ENCODE measurements at places on chromosomes 5 and 9. TPM values are rescaled to one million over a fixed set of nuclear protein-coding genes. Genes with fewer than 3 reads are reported as not detected.

Gene CCDC112
- 6.8 TPM for total RNA-seq

Gene SARDH
- 11.5 TPM for total RNA-seq

Gene CCL27
- not detected for total RNA-seq

Gene TMC1
- total RNA-seq: 0.09 TPM

Gene FOXD4L3
- total RNA-seq: not detected

Gene GAPVD1
- 46.9 TPM for total RNA-seq

Gene SPINK5
- 2.2 TPM for total RNA-seq

Gene PCDHAC2
- total RNA-seq: 0.49 TPM

- peak; percentile 61 for DNase-seq
- H3K27me3 ChIP-seq: no peaks in the 10 kb centered on the region
These were observed 33.7 kb downstream of the DNAH5 start for GRCh38 chr5:13910637-13911288.

GRCh38 chr5:155094455-155094854 lies 80.9 kb downstream of the KIF4B start:
- no peak for DNase-seq
- H3K4me3 ChIP-seq: no peak overlapping the region
- no peaks in the 10 kb centered on the region for H3K4me1 ChIP-seq
- no peaks in the 10 kb centered on the region for H3K36me3 ChIP-seq
- H3K27ac ChIP-seq: no peak overlapping the region
- H3K27me3 ChIP-seq: no peaks in the 10 kb centered on the region

GRCh38 chr9:33867747-33868439 lies 50.9 kb downstream of the UBE2R2 start:
- H3K4me3 ChIP-seq: no peak overlapping the region
- peaks cover 37% of the 10 kb centered on the region for H3K36me3 ChIP-seq
- no peak overlapping the region for H3K27ac ChIP-seq
- DNase-seq: no peak

GRCh38 chr9:129273136-129273895 lies 95.3 kb upstream of the IER5L start:
- H3K27me3 ChIP-seq: no peaks in the 10 kb centered on the region
- H3K4me3 ChIP-seq: no peak overlapping the region
- no peak overlapping the region for H3K27ac ChIP-seq
- H3K36me3 ChIP-seq: no peaks in the 10 kb centered on the region

DNA sequence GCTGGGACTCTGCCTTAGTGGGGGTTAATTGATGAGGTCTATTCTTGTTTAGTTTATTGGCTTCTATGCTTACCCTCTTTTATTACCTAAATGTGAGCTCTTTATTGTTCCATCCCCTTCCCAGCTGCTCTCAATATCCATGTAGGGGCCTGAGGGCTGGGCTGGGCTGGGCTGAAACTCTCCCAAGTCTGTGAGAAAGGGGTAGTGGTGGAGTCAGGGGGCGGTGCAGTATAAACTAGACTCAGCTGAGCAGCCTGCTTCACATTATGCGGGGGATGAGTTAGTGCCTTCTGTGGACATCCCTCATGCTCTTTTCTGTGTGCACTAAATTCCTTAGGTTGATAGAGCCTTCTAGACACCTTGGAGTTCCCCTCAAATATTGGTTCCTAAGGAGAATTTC lies 451.8 kb upstream of the PTGER4 start:
- H3K27ac ChIP-seq: no peak overlapping the region
- no peaks in the 10 kb centered on the region for H3K4me1 ChIP-seq
- no peak overlapping the region for H3K4me3 ChIP-seq
- H3K27me3 ChIP-seq: no peaks in the 10 kb centered on the region

DNA sequence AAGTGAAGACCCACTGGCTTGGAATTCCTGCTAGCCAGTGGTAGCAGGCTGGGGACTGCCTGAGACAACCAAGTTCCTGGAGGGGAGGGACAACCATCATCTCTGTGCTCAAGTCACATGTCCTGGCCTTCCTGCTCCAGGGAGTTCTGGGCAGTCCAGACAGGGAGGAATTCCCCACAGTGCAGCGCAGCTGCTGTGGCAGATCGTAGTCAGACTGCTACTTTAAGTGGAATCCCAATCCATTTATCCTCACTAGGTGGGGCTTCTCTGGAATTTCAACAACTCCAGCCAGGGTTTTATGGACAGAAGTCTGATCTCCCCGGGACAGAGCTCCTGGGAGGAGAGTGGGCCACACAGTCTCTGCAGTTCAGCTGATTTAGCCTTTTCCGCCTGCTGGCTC lies 20.9 kb upstream of the OR5C1 start:
- no peaks in the 10 kb centered on the region for H3K36me3 ChIP-seq
- H3K4me3 ChIP-seq: no peak overlapping the region
- H3K27me3 ChIP-seq: no peaks in the 10 kb centered on the region
- no peaks in the 10 kb centered on the region for H3K4me1 ChIP-seq
- no peak for DNase-seq
- no peak overlapping the region for H3K27ac ChIP-seq

DNA sequence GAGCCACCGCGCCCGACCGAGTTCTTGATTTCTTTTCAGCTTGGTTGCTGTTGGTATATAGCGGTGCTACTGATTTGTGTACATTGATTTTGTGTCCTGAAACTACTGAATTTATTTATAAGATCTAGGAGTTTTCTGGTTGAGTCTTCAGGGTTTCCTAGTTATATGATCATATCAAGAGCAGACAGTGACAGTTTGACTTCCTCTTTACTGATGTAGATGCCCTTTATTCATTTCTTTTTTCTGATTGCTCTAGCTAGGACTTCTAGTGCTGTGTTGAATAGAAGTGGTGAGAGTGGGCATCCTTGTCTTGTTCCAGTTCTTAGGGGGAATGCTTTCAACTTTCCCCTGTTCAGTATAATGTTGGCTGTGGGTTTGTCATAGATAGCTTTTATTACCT lies 17.4 kb upstream of the LRRC19 start:
- no peak overlapping the region for H3K27ac ChIP-seq
- DNase-seq: no peak
- no peaks in the 10 kb centered on the region for H3K27me3 ChIP-seq

- H3K4me3 ChIP-seq: no peak overlapping the region
These were observed 8.6 kb downstream of the HAVCR2 start for GRCh38 chr5:157100140-157100679.

- no peaks in the 10 kb centered on the region for H3K27me3 ChIP-seq
- DNase-seq: peak; percentile 91
- peak overlapping the region; percentile 34 for H3K4me3 ChIP-seq
- H3K36me3 ChIP-seq: no peaks in the 10 kb centered on the region
- H3K27ac ChIP-seq: peak overlapping the region; percentile 59
- H3K4me1 ChIP-seq: peaks cover 19% of the 10 kb centered on the region
These were observed 92.1 kb downstream of the DAB2IP start for GRCh38 chr9:121743441-121744001.

DNA sequence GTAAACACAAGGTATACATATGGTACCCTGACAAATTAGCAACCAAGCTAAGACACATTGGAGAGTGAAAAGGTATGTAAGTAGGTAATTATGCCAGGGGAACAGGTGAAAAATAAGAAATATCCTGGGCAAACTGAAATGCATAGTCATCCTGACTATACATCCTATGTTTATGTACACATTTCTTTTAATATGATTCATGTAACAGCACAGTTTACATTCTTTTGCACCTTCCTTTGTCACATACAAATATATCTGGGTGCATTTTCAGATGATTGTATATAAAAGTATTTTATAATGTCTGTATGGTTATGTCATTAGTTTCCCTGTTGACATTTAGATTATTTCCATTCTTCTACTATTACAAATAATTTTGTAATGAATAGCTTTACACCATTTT lies 1146.9 kb downstream of the EFNA5 start:
- H3K27ac ChIP-seq: no peak overlapping the region
- no peaks in the 10 kb centered on the region for H3K36me3 ChIP-seq
- no peaks in the 10 kb centered on the region for H3K4me1 ChIP-seq
- DNase-seq: no peak
- H3K27me3 ChIP-seq: no peaks in the 10 kb centered on the region

GRCh38 chr5:37685816-37686215 lies 154.0 kb downstream of the GDNF start:
- H3K27me3 ChIP-seq: no peaks in the 10 kb centered on the region
- no peak overlapping the region for H3K4me3 ChIP-seq
- no peak for DNase-seq
- no peaks in the 10 kb centered on the region for H3K4me1 ChIP-seq
- H3K36me3 ChIP-seq: no peaks in the 10 kb centered on the region
- H3K27ac ChIP-seq: no peak overlapping the region

DNA sequence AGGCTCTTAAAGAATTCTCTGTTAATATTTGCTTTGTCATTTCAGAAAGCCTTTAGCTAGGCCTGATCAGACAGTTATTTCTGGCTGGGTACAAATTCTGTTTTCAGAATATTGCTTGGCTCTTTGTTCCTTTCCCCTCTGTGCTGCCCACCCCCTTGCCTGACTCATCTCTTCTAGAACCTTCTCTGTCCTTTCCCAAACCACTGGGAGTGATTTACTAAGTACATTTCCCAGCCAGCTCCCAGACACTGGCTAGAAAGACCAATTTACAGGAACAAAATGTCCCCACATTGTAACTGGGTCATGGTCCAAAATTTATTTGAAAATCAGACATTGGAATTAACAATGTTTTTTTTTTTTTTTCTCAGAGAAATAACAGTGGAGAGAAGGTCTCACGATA lies 133.1 kb upstream of the MAP1B start:
- no peaks in the 10 kb centered on the region for H3K4me1 ChIP-seq
- H3K27me3 ChIP-seq: no peaks in the 10 kb centered on the region
- no peak overlapping the region for H3K4me3 ChIP-seq
- DNase-seq: no peak
- H3K36me3 ChIP-seq: no peaks in the 10 kb centered on the region
- H3K27ac ChIP-seq: no peak overlapping the region

DNA sequence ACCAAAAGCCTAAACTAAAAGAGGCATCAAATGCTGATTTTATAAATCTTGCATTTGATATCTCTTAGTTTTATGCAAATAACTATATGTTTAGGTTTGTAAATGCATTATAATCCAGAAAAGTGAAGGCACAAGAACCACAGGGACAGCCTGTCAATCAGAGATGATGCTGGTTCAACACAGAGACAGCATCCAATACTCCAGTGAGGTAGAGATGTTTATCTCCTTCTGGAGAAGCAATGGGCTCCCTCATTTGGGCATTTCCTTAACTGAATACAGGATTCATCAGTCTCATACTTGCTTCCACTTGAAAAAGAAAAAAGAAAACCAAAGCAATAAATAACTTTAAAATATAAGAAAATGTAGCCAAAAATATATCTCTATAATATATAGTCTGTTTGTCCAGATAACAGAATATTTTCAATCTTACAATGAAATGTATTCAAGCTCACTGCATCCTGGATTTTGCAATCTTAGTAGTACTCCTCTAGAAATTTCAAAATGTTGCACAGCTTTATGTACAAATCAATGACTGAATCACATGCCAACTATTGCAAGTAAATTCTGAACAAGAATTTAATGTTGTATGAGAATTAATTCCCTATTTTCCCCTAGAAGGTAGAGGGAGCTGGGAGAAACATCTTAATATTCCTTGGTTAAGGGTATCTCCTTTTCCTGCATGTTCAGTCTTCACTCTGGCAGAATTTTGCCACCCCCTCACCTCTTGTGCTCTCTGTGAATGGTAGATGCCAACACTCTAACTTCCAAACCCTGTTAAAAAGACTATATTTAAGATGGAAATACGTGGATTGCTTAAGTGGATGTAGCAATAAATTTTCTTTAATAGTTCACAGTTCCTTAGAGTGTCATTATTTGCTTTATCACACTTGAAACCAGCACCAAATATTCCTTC lies 191.1 kb upstream of the GAS1 start:
- no peak overlapping the region for H3K27ac ChIP-seq
- no peaks in the 10 kb centered on the region for H3K4me1 ChIP-seq
- H3K27me3 ChIP-seq: no peaks in the 10 kb centered on the region
- H3K4me3 ChIP-seq: no peak overlapping the region
- H3K36me3 ChIP-seq: no peaks in the 10 kb centered on the region
- DNase-seq: no peak

GRCh38 chr5:103428411-103428871 lies 134.1 kb downstream of the NUDT12 start:
- no peak for DNase-seq
- no peak overlapping the region for H3K27ac ChIP-seq
- no peaks in the 10 kb centered on the region for H3K4me1 ChIP-seq
- H3K27me3 ChIP-seq: no peaks in the 10 kb centered on the region
- H3K4me3 ChIP-seq: no peak overlapping the region

DNA sequence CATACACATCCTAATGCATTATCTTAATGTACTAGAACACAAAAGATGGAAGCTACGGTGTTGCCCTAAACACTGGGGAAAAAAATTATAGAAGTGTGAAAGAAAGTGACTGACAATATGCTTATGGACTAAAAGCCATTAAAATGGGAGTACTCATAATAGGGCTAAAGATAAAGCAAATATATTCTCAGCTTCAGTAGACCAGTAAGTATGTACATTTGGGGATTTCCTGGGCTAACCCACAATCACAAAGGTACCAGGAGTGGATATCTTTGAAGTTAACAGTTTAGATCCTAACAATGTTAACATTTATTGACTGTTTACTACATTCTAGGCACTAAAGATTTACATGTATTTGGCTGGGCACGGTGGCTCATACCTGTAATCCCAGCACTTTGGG lies 36.9 kb downstream of the PTGER4 start:
- no peaks in the 10 kb centered on the region for H3K4me1 ChIP-seq
- H3K4me3 ChIP-seq: no peak overlapping the region
- no peak overlapping the region for H3K27ac ChIP-seq
- H3K27me3 ChIP-seq: no peaks in the 10 kb centered on the region
- no peak for DNase-seq
- H3K36me3 ChIP-seq: peaks cover 22% of the 10 kb centered on the region

- no peak for DNase-seq
- no peaks in the 10 kb centered on the region for H3K36me3 ChIP-seq
- no peaks in the 10 kb centered on the region for H3K27me3 ChIP-seq
- no peaks in the 10 kb centered on the region for H3K4me1 ChIP-seq
- no peak overlapping the region for H3K4me3 ChIP-seq
- H3K27ac ChIP-seq: no peak overlapping the region
These were observed 161.3 kb upstream of the RFX3 start for GRCh38 chr9:3687145-3687544.

DNA sequence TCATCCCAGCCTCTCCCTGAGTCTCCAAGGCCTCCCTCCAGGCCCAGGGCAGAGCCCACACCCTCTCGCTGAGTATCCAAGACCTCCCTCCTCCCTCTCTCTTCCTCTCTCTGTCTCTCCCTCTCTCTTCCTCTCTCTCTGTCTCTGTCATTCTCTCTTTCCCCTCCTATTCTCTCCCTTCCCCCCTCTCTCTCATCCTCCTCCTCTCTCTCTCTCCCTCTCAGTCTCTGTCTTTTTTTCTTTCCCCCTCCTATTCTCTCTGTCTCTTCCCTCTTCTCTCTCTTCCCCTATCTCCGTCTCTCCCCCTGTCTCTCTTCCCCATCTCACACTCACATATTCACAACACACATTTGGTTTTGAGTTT lies 8.1 kb downstream of the SLC6A19 start:
- no peak overlapping the region for H3K4me3 ChIP-seq
- no peaks in the 10 kb centered on the region for H3K27me3 ChIP-seq
- H3K4me1 ChIP-seq: no peaks in the 10 kb centered on the region
- H3K27ac ChIP-seq: no peak overlapping the region

Measured in endodermal cell (in vitro differentiated cells).